ENCODE measurements at places on chromosomes 7 and 10.

- DNase-seq = peak; percentile 92
Observed at GRCh38 chr10:106436123-106436715, 728.3 kb downstream of the SORCS1 start.

GRCh38 chr7:142176901-142177300, 65.4 kb downstream of the MGAM2 start:
- DNase-seq = peak; percentile 22

DNA sequence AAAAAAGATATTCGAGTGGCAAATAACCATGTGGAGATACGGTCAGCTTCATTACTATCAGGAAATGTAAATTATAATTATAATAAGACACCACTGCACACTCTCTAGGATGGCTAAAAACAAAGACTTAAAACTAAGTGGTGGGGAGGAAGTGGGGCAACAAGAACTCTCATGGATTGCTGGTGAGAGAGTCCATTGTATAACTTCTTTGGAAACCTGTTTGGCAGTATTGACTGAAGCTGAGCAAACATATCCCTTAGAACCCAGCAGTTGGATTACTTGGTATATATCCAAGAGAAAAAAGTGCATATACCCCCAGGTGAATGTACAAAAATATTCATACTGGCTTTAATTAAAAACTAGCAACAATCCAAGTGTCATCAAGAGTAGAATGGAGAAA, 133.7 kb upstream of the CTBP2 start:
- no peak for DNase-seq

- no peak for DNase-seq
Observed at GRCh38 chr7:6260291-6261187, 11.9 kb downstream of the CYTH3 start.

DNA sequence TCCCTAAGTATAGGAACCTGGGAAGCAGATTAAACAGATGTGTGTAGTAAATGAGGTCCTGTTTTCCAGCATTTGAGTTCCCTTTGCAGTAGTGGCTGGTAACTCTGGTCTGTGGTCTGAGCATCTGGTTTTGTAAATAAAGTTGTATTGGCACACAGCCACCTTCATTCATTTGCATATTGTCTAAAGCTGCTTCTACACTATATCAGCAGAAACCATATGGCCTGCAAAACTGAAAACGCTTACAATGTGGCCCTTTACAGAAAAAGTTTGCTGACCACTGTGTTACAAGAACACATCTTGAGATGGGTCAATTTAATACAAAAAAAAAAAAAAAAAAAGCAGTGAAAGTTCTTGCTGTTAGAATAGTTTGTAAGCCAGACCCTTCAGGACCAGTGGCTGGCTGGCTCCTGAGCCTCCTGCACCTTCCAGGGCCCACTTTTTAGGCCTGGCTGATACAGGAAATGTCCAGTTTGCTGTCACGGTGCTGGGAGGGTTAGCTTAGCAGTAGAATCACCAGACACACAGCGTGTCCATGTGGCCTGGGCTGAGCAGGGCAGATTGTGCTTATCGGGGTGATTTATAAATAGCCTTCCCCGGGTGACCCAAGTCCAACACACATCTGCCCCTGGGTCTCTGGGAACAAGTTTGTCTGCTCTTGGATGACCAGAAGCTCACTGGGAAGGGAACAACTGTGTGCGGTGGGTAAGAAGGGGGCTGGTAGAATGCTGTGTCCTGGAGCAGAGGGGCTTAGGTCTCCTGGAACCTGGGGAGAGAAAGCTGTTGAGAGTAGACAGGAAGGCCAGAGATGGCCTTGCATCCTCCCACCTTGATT, 1.4 kb downstream of the C10orf71 start:
- no peak for DNase-seq

DNA sequence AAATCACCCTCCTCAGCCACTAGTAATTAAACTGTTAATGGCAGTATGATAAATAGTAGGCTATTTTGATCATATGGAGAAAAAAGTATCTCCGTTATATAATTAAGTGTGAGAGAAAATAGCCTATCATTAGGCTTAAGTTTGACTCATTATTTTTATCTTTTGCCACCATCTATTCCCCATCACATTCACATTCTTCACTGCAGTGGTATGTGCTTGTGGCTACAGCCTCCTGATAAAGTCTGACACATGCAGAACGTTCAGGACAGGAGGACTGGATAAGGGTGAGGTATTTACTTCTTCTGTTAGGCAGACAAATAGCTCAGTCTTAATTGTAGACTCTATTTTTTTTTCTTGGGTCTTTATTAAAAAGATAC, 5.8 kb downstream of the NEBL start:
- peak; percentile 77 for DNase-seq

GRCh38 chr10:58433571-58433970, 48.4 kb downstream of the TFAM start:
- no peak for DNase-seq

DNA sequence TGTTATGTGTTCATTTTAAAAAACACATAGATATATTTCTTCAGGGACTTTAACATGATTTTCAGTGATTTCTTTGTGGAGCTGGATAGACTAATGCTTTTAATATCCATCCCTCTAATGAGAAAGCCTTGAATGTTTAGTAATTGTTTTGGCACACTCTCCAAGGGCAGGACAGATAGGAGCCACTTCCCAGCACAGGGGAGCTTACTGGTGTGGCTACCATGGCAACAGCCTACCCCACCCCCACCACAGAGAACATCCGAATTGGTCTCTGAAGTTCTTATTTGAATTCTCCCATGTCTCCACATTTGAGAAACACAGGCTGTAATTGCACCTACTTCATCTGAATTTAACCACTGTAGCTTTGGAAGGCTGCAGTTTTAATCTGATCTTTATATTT, 87.7 kb downstream of the PRKG1 start:
- no peak for DNase-seq

- DNase-seq = no peak
Observed at GRCh38 chr7:27914409-27914808, 174.4 kb downstream of the TAX1BP1 start.

DNA sequence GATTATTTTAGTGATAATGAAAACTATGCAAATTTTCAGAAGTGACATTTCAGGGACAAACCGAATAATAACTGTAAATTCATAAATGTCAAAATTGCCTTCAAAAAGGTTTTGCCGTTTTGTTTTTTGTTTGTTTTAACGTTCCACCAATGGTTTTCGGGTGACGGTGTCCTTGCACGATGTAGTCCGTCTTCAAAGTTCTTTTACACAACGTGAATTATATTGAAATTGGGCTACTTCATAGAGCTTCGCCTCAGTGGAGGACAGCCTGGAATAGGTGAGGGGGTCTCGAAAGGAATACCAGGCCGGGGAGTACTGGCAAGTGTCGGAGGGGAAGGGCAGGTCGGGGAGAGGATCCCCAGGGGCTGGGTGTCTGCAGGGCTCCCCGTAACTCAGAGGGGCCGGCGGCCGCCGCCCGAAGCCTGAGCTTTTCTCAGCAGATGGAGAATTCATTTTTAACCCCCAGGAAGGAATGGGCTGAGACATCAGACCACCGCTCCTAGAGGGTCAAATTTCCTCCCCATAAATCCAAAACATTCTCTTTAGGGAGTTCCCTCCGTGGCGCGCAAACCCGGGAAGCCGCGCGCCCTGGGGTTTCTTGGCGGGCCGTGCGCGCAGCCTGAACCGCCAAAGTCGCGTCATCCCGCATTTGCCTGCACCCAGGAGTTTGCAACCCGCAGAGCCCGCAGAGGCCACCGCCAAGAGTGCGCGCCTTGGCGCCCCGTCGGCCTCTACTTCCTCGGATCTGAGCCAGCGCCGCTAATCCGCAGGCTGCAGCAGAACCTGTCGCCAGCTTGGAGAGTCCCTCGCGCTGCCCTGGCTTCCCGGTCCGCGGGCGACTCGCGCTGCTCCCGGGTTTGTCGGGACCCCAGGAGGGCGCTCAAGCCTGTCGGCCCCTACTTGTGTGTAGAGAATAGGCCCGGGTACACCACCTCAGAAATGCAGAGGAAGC, 17.3 kb upstream of the EVX1 start:
- DNase-seq = no peak

DNA sequence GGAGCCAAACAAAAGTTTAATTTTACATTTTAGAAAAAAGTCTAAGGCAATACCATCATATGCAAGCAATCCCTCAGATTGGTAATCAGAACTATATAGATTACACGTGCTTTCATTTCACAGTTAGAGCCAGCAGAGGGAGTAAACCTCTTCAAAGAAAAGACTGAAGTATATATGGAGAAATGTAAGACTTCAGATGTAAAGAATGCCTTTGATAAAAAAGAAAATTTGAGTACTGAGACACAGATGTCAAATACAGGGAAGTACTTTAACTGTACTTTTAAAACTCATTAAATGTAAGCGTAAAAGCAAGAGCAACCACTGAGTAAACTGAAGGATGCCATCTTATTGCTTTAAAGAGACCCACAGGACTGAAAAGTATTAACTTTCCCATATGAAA, 101.4 kb upstream of the FAM133B start:
- peak; percentile 54 for DNase-seq

GRCh38 chr7:999149-999879, 16.3 kb downstream of the CYP2W1 start:
- DNase-seq = no peak

DNA sequence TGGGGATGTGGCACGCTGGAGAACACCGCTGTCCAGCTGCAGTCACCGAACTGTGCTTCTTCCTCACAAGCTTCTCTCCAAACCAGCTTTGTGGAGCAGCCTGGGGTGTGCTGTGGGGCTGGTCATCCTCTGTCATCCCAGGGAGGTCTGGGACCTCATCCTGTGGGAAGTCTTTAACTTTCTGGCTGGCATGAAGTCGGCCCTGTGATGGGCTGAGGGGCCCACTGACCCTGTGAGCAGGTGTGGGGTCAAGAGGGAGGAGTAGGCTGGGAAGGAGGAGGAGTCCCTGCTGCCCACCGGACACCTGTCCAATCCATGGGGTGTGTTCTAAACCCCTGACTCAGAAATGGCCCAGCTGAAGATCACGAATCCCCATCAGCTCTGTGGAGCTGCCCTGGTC, 136.2 kb upstream of the SHH start:
- DNase-seq = no peak

GRCh38 chr10:97762056-97762455, 9.7 kb downstream of the SFRP5 start:
- DNase-seq = no peak

DNA sequence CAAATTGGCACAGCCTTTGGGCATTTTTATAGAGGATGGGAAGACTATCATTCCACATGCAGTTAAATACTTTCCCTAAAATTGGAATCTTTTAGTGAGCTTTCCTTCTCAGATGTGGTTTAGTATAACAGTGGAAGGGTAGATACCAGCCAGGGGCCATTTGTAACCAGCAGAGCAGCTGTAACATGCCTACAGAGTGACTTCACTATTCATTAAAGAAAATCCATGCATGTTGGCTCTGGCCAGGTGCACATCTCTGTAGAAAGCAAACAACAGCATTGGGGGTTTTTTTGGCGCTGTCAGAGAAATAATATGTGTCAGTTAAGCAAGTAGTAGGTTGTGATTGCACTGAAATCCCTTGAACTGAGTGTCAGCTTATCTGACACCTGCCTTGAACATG, 115.6 kb downstream of the LHFPL3 start:
- no peak for DNase-seq

DNA sequence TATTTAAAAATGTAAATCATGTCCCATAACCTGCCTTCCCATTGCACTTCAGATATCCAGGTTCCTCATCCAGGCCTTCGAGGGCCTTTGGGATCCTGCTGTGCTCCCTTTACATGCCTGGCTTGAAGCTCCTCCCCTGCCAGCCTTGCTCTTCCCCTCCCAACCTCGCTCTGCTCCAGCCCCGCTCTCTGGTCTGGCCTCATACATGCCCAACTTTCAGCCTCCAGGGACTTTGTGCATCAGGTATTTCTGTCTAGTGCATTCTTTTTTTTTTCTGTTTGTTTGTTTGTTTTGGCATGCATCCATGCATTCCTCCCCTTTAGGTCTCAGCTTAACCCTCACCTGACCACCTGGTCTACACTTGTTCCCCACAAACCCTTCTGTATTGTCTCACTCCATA, 160.3 kb downstream of the SNX10 start:
- no peak for DNase-seq

GRCh38 chr7:149871576-149871975, 2.2 kb upstream of the ATP6V0E2 start:
- DNase-seq = no peak

GRCh38 chr10:133162178-133162909, 2.3 kb downstream of the KNDC1 start:
- DNase-seq = peak; percentile 17

GRCh38 chr7:120164-120991, 72.0 kb upstream of the FAM20C start:
- DNase-seq = no peak

DNA sequence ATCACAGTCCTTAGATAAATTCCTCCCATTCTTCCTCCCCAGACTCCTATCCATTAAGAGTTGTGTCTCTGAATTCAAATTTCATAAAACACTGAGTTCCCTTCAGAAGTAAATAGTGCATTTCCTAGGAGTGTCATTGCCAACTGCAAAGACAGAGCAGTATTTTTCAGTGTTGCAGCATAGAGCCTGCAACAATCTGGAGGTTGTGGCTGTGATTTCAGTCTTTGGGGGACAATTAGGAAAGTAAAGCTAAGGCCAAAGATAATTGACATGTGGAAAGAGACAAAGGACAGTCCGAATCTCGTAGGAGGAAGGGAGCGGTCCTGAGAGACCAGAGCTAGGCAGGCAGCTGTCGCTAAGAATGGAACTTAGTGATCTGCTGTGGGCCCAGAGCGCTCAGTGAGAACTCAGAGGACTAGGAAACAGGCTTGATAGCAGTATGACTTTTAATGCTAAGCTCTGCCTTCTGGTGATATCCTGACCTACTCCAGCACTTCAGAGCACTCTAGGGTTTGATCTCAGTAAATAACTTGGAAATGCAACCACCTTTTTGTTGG, 46.2 kb downstream of the PRPF18 start:
- no peak for DNase-seq

DNA sequence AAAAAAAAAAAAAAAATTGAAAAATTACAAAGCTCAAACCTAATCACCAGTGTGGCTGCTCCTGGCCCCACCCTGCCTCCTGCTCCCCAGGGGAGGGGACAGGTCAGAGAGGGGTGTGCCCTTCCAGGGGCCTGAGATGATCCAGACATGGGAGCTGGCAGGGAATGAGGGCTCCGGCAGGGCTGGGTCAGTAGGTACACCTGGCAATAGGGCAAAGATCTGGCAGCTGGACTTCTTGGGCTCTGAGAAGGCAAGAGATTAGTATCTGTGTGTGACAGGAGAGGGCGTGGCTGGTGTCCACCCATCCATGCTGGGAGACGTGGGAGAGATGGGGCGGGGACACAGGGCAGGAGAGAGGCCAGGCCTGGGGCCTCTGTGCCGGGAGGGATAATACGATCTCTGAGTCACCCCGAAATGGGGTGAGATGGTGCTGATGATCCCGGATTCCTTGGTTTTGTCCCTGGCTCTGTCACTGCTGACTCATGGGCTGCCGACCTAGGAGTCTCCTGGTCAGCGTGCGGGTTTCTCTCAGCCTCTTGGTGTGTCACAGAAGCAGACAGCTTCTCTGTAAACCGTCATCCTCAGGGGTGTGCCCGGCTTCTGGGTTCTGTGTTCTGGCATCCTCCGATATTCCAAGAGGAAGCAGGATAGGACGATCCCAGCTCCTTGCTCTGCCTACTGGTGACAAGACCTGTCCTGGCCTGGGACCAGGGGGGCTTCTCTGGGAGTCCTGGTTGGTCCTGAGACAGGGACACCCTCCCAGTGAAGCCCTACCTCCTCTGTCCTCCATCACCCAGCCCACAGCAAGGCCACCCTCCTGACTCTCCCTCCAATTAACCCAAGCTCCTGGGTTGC, 8.2 kb upstream of the CLDN4 start:
- DNase-seq = peak; percentile 100

- DNase-seq = no peak
Observed at GRCh38 chr7:158019726-158020705, 567.6 kb downstream of the PTPRN2 start.

GRCh38 chr7:72080865-72081510, 331.1 kb downstream of the CALN1 start:
- DNase-seq = no peak

GRCh38 chr10:62818426-62819011, 2.4 kb upstream of the EGR2 start:
- peak; percentile 22 for DNase-seq
